ENCODE measurements at places on chromosomes 12 and 14.

DNA sequence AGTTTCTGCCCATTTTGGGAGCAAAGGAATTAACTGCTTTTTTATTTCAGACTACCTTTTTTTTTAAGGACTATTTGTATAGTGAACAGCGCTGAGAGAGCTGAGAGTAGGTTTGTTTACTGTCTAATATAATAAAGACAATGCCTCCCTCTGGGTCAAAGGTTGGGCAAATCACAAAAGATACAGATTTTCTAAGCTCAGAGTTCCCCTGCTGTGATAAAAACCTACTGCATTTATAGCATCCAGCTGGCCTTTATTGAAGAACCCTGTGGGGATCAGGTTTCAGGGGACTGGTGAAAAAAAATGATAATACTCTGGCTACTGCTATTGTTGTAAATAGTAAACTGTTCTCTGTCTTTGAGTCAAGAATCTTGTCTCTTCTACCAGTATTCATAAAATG, 28.7 kb downstream of the CCDC59 start:
- no peak for DNase-seq

DNA sequence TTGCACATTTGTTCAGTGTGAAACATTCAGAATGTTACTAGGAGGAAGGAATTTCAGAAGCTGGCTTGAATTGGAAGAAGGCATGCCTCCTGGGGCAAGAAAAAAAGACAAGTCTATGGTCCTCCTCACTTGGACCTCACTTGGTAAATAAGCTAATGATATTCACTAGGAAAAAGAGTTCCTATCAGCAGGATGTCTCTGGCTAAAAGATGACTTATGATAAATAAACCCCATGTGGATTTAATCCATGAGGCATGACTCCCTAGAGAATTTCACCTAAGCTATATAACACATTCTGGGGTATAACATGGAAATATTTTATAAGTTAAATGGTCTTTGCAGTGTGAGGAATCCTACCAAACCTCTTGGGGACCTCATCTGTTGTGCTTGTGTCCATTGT, 199.9 kb downstream of the LRIG3 start:
- DNase-seq: no peak

- no peak for DNase-seq
These were observed 82.2 kb downstream of the PPP2R5C start for GRCh38 chr14:101843665-101844064.

DNA sequence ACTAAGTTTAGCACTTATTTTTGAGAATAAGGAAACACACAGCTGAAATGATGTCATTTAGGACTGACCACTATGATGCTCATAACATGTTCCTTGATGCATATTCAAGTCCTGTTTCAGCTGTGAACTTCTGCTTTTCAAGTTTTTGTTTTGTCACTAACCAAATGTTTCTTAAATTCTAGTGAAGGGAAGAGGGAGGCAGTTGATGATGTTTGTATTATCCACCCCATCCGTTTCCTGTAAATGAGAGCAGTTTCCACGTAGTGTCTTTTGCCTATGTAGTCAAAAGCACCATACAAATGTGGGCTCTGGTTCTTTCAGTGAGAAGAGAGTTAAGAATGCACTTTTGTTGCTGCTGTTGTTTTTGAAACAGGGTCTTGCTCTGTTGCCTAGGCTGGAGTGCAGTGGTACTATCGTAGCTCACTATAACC, 491.8 kb downstream of the PCNX1 start:
- DNase-seq: no peak

GRCh38 chr12:101566318-101566717, 28.5 kb upstream of the MYBPC1 start:
- no peak for DNase-seq

- peak; percentile 14 for DNase-seq
These were observed 7.3 kb upstream of the BATF start for GRCh38 chr14:75514673-75515628.

DNA sequence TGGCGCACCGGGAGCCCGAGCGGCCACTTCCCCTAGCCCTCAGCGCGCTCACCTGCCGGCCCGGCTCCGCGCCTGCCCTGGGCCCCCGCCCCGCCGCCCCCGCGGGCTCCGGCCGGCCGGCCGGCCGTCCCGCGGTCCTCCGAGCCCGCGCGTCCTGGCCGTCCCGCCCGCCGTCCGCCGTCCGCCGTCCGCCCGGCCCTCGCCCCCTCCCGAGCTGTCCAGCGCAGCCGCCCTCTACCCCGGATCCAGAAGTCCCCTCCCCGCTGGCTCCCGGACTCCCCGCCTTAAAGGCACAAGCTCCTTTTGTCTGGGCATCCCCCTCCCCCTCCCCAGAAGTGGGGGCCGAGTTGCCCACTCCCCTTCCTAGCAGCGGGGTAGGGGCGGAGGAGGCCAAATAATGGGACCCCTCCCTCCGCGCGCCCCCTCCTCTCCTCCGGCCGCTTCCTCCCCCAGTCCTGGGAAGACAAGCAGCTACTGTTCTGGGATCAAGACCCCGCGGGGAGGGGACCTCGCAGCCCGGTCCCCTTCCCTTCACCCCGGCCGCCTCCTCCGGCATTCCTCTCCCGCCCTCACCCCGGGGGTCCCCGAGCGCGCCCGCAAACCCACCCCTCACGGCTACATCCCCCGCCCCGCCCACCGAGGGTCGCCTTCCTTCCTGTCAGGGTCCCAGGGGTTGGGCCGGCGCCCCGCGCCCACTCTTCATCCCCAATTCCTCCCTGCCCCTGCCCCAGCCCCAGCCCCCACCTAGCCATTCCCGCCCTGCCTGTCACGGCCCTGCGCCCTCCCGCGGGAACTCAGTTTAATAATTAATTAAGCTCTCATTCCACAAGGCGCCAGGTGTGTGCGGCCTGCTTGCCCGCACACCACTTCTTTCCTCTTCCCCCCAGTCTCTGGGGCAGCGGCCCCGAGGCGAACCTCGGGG, at the start of gene ADCY6:
ADCY6 (minus strand) TSS at position 236 of the 922 bp plus-strand sequence. CDS start 5,655 bp downstream, outside the sequence.
- peak; percentile 72 for DNase-seq

DNA sequence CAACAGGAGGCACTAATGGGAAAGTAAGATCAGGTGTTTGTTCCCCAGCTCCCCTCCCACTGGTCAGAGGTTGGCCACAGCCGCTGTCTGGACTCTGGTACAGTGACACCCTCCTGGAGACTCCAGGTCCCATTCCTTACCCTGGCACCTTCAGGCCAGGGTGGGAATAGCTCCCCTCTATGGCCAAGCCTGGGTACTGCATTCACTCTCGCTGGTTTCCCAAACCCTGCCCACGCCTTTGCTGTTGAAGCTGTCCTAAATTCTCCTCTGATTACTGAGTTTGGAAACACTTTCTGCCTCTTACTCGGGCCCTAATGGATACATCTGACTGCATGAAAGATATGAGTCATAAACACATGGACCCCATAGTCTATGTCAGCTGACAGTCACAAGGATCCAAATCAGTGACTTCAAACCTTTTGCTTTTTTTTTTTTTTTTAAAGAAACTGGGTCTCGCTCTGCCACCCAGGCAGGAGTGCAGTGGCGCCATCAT, 17.9 kb downstream of the HRK start:
- no peak for DNase-seq

GRCh38 chr12:51726931-51727330, 121.6 kb downstream of the FIGNL2 start:
- no peak for DNase-seq

GRCh38 chr12:124625867-124626675, 58.7 kb upstream of the NCOR2 start:
- peak; percentile 62 for DNase-seq

- peak; percentile 23 for DNase-seq
These were observed 26.4 kb downstream of the HCFC2 start for GRCh38 chr12:104090685-104091084.

DNA sequence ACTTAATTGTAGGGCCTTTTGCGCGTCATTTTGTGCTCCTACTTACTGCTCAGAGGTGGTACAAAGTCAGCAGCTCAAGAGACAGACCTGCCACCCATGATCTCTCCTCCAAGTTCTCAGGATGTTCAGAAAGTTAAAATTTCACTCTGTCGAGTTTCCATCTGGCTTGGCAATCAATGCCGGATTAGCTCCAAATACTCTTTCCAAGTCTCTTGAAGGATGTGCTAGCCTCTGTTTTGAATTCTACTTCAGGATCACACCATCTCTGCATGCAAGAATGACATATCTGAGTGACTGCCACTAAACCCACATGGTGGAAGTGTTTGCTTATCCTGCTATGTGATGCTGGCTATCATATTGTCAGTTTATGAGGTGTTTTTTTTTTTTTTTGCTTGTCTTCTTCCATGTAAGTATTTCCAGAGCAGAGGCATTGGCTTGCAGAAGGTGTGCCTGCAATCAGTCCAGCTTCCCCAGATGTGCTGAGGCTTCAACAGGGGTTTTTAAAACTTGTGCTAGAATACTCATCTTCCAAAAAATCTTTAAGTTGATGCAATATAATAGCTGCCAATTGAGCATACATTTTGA, 125.6 kb downstream of the RGS6 start:
- no peak for DNase-seq

DNA sequence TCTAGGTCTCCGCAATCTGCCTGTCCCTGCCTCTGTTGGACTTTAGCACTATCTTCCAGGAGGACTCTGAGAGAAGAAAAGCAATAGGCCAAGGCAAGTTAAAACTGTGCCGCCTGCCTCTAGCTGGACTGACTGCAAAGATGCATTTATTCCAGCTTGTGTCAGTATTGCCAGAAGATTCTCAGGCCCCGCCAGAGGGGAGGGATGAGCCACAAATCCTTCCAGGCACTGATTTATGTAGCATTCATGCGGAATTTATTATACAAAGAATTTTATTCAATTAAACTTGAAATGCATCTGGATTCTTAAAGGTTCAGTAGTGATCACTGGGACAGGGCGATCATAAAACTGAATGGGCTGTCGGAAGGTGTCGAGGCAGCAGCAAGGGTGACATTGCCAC, 19.8 kb downstream of the MMAB start:
- no peak for DNase-seq

DNA sequence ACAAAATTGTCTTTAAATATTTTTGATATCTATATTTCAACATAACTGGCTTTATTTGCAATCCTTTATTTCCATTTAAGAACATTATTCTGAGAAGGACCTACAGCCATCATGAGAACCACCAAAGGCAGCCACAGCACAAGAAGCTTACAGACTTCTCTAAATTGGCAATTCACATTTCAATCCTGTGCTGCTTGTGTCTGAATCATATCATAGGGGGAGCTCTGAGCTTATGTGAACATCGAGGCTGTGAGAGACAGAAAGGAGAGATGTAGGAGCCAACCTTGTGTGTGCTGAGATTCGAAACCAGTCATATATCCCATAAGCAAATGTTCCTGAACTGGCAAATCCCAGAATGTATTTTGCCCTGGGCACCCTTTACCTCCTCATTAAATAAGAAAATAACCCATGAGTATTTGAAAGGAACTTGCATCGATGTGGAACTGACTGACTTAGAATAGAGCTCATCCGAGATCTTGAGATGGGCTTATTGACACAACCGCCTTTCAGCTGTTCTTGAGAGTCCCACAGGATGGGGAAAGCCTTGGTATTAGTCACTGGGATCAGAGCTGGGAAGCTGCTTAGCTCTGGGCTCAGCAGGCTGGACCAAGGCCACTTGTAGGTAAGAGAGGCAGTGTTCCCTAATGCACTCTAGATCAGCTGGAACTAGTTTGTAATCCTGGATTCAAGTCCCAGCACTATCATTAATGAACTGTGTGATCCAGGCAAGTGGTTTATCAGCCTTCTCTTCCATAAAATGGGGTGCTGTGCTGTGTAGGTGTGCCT, 329.8 kb downstream of the CACNA1C start:
- DNase-seq: no peak

DNA sequence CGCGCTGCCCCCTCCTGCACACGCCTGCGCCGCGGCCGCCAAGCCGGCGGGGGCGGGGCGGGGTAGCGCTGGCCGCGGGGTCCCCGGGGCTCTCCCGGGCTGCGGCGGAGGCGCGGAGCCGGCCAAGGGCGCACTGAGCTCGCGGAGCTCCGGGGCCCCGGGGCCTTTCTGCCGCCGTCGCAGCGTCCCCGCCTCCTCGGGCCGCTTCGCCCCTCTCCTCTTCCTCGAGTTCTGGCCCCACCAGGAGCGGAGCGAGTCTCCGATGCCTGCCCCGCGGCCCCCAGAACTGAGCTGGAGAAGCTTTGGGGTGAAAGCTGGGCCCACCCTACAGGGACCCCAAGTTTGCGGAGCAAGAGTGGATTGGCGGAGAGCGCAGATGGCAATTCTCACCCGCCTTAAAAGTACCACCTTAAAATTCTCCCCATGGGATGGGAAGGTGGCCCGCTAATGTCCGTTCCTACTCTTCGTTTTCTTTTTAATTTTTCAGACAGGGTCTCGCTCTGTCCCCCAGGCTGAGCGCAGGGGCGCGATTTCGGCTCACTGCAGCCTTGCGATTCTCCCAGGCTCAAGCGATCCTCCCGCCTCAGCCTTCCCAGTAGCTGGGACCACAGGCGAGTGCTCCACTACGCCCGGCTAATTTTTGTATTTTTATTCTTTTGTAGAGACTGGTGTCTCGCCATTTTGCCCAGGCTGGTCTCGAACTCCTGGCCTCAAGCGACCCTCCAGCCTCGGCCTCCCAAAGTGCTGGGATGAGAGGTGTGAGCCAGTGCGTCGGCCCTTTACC, 129.6 kb downstream of the NDUFA12 start:
- no peak for DNase-seq

GRCh38 chr14:45140661-45141187, 5.0 kb downstream of the FANCM start:
- peak; percentile 52 for DNase-seq

DNA sequence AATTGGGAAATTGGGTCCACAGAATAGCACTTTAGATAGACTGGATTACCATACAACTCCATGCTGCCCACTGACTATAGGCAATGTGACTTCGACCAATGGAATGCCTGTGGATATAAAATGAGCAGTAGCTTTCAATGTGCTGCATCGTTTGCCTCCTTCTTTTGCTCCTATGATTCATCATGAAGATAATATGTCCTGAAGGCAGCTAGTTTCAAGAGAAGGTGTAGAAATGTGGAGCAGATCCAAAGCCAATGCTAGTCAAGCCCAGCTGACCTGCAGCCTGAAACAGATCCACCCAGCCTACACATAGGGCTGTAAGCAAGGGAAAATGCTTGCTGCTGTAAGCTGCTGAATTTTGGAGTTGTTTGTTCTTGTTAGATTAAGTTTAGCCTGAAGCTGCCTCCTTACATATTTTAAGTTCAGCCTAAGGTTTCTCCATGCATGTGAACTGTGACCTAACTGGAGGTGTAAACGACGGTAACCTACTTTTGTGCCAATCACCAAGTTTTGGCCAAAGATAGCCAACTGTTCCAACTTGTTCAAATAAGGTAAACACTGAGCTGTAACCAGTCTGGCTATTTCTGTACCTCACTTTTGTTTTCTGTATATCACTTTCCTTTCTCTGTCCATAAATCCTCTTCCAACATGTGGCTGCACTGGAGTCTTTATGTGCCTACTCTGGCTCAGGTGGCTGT, 169.1 kb upstream of the AVPR1A start:
- peak; percentile 92 for DNase-seq

All from epithelial cell of esophagus (primary cell).